ENCODE measurements at places on chromosomes 7 and 10.

DNA sequence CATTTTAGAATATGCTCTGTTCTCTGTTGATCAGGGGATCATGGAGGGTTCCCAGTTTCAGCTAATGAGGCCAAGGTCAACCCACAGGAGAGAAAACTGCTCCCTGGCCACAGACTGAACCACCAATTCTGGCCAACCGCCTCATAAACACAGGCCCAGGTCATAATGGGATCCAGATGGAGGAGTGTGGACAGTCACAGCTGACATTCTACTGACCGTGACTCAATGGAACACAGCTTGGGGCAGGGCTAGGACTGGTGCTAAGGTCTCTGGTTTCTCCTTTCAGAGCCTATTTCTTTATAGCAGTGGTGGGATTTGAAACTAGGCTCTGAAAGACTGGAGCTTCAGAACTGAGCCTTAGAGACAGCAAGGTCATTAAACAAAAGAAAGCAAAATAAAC is 68.3 kb downstream of the HIPK2 start:
- DNase-seq, result no peak

- no peak for DNase-seq
These were observed 690.9 kb downstream of the NXPH1 start for GRCh38 chr7:9124320-9124719.

- DNase-seq, result no peak
These were observed 3.8 kb upstream of the CAV2 start for GRCh38 chr7:116495736-116496135.

GRCh38 chr7:20482071-20482470 is 133.4 kb upstream of the ABCB5 start:
- no peak for DNase-seq

- DNase-seq, result no peak
These were observed 124.5 kb downstream of the CHN2 start for GRCh38 chr7:29318853-29319718.

- DNase-seq, result no peak
These were observed 132.6 kb downstream of the CAMK1D start for GRCh38 chr10:12481924-12482323.

GRCh38 chr7:112398534-112398933 is 51.7 kb upstream of the IFRD1 start:
- DNase-seq, result no peak

DNA sequence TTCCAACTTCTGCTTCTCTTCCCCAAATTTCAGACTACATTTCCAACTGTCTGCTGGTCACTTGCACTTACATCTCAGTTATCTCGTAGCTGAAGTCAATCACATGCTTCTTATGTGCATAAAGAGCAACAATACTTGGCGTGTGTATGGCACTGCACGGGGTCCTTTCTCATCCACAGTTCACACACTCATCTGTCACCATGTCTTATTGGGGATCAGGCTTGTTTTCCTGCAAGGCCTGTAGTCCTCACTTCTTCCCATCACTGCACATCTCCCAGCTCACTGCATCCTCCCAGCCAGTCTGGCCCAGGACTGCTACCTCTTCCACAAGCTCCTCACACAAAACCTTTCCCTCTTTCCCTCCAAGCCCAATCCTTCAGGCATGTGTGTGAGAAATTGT is 35.3 kb downstream of the NUDCD3 start:
- no peak for DNase-seq

GRCh38 chr10:84406561-84406960 is 78.2 kb downstream of the CCSER2 start:
- DNase-seq, result no peak

- DNase-seq, result no peak
These were observed 406.1 kb downstream of the TCERG1L start for GRCh38 chr10:130905386-130905785.

GRCh38 chr10:2658780-2659179 is 408.6 kb upstream of the PFKP start:
- no peak for DNase-seq

DNA sequence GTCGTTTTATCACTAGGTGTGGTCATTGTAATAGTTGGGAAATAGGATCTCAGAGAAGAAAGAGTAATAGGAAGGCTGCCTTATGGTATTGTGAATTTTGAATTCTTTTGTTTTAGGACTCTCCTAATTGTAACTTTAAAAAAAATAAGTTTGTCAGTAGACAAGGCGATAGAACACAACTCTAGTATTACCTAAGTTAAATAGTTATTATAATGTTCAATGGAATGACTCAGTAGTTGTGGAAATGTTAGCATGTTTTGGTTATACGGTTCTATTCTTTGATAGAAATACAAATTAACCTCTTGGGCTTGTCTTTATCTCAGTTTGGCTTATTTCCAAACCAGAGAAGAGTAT is 1.4 kb downstream of the DNAH11 start:
- no peak for DNase-seq

DNA sequence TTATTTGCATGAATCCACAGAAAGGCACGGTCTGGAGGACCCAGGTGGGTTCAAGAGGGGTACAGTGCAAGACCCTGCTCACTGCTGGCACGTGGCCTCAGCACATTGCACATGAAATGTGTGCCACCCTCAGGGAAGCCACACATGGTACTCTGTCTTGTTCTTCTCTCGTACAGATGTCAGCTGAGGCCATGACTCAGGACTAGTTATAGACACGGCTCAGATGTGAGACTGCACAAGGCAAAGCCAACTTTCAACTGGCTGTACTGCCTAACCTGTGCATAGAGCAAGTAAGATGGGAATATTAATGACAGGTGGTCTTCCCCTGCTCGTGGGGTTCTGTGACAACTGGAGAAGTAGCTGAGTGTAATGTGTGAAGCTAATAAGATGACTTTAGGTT is 249.4 kb upstream of the CTBP2 start:
- no peak for DNase-seq

DNA sequence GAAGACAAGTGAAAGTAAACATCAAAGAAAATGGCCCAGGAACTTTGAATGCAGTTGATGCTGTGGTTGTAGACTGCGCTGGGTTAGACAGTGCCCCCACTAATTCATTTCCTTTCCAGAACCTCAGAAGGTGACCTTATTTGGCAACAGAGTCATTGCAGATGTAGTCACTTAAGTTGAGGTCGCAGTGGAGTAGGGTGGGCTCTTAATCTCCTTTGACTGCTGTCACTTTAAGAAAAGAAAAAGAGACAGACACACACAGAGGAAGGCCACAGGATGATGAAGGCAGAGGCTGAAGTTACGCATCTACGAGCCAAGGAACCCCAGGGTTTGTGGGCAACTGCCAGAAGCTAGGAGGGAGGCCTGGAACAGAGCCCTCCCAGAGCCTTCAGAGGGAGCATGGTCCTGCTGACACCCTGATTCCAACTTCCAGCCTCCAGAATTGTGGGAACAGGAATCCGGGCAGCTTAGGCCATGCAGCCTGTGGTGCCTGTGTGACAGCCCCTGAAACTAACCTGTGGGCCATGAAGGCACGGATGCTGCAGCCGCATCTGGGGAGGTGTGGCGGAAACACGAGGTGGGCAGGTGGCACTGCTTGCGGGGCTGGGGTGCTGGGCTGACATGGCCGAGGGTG is 107.6 kb downstream of the PRKAG2 start:
- DNase-seq, result no peak

- DNase-seq, result no peak
These were observed 26.3 kb upstream of the KPNA7 start for GRCh38 chr7:99234185-99234584.

DNA sequence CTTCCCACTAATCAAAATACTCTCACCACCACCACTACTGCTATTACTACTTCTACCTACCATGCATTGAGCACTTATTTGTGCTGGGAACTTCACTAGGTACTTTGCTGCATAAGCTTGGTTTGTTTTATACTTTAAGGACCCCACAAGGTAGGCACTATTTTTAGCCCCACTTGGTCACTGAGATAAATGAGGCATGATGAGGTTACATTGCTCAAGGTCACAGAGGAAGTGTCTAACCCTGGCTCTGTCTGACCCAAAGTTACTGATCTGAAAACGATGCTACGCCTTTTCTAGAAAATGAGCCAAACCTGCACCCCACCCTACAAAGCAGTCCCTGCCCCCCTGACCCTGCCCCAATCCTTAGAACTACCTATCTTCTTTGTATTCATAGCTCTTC is 35.6 kb downstream of the NRP1 start:
- no peak for DNase-seq

DNA sequence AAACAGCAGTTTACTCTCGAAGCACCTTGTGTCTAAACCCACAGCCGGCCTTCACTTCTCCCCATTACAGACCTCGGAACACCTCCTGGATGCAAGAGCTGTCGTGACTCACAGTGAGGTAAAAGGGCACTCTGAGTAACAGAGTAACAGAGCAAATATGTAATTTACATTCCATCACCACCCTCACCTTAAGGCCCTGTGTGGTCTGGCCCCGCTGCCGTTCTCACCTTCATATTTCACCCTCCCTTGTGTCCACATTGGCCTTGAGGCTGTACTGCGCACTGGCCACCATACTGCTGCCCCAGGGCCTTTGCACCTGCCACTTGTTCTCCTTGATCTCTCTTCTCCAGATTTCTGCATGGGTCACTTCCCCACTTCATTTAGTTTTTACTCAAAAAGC is 12.6 kb downstream of the FFAR4 start:
- no peak for DNase-seq

DNA sequence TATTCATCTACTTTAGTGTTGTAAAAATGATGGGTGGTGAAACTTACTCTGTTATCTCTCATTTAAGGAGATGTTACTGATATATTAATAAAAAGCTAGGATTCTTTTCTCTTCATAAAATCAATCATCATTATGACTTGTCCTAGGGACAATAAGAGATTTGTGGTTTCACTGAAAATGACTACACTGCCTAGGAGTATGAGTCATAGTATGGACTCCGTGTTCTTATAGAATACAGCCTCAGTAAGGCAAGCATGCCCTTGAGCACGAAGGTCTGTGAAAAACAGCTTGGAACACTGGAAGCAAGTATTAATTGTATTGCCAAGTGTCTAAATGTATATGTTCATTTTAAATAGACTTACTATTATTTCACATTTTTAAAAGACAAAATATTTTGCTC is 749.2 kb upstream of the PCDH15 start:
- no peak for DNase-seq

DNA sequence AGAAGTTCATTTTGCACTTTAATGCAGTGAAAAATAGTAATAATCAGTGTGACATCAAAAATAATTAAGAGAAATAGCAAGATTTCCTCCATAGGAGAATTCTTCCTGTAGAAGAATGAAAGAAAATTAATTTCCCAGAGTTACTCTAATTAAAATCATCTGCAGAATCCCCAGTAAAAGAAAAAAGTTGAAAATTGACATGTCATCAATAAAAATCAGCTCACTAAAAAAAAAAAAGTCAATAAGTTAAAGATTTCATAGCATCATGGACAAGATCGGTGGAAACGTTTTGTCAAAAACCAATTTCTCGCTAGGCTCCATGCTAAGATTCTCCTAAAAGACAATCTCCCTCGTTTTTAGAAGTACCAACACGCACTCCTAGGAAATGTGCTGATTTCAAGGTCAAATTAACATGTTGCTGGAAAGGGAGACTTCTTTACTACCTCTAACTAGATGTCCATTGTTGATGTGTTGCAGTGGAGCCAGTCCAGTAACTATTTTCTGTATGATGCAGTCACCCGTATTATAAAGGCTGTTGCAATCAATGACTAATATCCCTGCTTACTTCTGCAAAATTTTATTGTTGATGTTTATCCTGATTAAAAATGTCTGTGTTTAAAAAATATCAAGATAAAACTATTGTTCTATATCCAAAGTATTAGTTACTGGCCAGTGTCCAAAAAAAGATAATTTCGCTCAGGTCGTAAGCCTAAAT is 591.9 kb upstream of the MGMT start:
- no peak for DNase-seq

GRCh38 chr10:4498711-4499251 is 327.2 kb upstream of the AKR1E2 start:
- DNase-seq, result no peak

- DNase-seq, result no peak
These were observed 13.3 kb upstream of the RAB18 start for GRCh38 chr10:27490807-27491206.

DNA sequence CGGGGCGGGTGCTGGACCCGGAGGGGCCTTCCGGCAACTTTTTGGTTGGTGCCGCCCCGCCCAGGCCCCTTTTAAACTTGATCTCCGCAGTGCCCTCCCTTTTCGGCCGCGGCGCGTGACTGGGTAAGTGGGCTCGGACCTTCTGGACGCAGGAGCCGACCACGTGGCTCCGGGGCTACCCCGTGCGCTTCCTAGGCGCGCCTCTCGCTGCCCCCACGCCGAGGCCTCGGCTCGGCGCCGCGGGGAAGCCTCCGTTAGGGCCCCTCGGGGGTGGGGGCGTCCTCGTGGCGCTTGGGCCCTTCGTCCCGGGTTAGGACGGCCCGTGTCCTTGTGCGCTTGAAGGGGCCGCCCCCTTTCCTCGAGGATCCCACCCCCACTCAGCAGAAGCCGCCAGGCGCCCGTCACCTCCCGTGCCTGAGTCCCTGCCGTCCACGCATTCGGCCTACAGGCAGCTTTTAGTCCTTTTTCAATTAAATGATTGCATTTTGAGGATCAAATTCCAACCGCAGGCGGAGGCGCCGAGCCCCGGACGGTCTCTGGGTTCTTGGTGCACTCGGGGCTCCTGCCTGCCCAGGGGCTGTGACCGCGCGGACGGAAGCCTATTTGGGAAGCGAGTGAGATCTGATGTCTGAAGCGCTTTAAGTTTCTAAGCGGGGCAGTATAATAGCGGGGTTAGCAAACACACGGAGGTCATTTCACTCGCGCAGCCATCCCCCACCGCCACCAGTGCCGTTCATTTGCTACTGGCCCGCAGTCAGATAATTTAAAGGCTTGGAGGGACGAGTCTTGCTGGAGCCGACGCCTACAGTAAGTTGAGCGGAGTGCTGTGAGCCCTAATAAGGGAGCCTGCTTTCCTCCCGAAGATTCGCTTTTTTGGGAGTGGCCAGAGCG is 31.8 kb upstream of the TOMM7 start:
- DNase-seq, result no peak

DNA sequence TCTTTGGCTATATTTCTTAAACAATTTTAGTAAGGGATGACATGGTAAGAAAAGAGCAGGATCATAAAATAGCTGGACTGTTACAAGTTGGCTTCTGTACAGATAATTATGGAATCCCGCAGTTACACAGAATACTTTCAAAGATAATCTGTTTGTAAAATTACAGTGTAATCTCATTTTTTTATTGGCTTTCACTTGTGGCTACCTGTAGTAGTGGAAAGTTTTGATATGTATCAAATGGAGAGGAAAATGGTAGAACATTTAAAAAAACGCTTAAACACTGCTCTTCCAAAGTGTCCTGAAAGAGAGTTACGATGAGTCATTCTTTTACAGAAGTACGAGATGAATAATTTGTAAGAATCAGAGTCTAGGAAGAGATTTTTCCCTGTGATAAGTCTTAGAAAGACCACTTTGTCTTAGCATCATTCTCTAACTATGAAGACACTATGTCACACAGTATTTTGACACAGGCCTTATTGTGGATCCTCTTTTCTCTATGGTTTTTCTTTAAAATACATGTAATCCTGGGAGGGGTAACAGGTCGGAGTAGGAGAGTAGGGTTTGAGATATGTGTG is 215.0 kb upstream of the DKK1 start:
- no peak for DNase-seq

GRCh38 chr7:25739143-25739542 is 412.9 kb upstream of the NFE2L3 start:
- DNase-seq, result no peak
